Stimulated activated CD8-positive, alpha-beta memory T cell treated with anti-CD3 and anti-CD28 coated beads, Interleukin-4, amount 100 ng/mL, for 48 hours (primary cell): ENCODE measurements at places on chromosomes 4 and X.
A peak's percentile ranks its signal among the peaks of the same experiment; 100 is the strongest.

DNA sequence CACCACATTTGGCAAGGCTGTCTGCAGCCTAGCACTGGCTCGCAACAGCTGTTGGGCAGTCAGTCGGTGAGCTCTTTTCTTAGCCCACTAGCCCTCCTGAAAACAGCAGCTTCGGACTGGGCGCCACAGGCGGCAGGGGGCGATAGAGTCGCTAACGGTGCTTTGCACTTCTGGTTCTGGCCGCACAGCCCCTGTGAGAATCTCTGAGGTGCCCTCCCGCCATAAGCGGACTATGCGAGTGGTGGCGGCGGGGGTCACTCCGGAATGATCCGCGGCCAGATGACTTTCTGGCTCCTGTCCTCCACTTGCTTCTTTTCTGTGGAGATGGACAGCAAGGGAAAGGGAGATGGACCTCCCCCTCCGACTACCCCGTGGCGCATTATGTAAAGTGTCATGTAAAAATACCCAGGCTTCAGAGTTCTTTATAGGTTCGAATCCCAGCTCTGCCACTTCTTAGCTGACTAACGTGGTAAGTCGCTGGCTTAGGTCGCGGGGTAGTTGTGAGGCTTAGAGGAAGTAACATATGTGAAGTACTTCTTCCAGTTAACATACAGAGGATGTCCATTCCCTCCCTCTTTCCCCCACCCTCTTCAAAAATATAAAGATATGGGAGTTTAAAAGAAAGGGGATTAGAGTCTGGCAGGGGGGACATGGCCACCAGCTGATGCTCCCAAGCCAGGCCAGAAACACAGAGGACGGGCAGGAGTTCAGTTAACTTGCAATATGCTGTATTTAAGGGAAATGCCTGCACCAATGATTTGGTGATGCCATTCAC is 11.0 kb downstream of the ARHGAP36 start:
- DNase-seq, result peak; percentile 49

DNA sequence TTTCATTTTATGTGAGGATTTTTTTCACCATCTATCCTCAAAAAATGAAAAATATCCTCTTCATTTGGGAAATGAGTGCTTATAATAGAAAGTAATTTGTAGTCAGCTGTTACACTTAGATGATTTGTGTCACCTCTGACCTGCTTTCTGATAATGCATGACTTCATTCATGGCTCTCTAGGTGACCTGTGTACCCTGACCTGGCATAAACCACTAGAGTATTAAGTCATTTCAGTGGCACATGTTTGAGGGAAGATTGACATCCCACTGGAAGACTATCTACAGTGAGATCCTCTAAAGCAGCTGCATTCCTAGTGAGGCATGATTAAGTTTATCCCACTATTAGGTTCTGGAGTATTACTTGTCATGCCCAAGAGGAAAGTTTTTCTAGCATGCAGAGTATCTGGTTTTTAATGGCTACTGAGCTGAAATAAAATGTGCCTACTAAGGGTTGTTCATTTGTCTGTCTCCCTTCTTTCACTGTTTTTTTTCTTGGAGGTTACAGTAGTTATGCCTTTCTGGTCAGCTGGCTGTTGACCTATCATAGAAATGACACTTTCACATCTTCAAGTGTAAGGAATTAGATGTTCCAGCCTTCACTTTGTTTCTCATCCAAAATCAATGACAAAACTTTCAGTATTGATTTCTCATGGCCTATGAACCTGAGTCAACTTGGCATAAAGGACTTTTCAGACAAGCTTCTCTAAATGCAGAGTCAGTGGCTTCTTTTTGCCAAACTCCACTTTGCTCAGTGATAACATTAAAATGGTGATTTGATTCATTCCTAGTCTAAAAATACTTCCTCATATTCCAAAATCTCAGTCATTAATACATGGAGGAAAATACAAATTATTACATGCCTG is 33.1 kb downstream of the TET2 start:
- no peak for DNase-seq

GRCh38 chrX:139881130-139881529 is 51.7 kb downstream of the ATP11C start:
- DNase-seq, result no peak

DNA sequence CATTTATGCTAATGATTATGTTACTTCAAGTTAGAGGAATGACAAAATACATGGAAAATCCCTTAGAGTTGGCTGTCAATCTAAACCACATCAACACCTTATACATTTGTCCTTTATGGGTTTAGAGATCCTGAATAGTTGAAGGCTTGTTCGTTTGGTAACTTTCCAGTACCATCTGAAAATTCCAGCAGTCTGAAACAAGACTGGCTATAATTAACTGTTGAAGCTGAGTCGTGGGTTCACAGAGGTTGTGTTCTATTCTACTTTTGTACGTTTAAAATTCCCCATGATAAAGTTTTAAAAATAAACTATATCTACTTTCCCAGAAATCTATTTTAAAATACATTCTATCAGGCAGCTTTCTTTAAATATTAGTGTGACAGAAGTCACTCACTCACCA is 73.0 kb downstream of the USP46 start:
- DNase-seq, result no peak

- no peak for DNase-seq
Measured at GRCh38 chr4:161256716-161257115, 907.1 kb downstream of the FSTL5 start.

GRCh38 chrX:143701460-143701859 is 19.1 kb downstream of the SPANXN2 start:
- DNase-seq, result no peak

GRCh38 chr4:113437129-113437528 is 324.4 kb downstream of the CAMK2D start:
- DNase-seq, result no peak

DNA sequence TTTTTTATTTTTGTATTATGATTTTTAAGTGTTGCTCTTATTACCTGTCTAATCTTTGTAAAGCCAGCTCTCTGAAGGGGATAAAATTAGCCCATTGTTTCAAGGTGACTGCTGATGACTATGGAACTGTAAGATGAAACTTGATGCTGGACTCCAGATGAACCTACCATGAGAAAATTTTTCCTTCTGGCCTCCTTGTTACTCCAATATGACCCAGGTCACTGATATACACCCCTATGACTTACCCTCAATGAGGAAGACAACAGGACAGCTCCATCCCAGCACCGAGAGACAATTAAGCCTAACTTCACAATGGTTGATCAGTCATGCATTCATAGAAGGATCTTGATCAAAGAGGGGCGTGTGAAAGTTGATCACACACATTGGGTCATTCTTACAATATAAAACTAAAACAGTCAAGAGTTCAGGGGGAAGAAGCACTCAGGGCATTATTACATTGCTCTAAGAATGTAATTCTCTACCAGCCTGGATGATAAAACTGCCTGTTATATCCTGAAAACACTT is 230.8 kb upstream of the AGTR2 start:
- no peak for DNase-seq

DNA sequence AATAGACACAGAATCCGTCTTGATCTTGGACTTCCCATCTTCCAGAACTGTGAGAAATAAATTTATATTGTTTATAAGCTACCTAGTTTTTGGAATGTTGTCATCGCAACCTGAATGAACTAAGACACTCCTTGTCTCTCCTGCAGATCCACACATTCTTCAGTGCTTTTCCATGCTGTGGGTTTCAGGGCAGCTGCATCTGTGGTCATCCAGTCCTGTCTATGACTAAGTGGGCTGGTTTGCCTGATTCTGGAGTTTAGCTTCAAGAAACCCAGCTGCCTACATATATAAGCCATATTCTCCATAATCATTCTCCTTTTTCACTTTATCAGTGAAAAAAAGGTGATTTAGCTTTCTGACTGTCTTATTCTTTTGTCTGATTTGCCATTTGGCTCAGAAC is 170.3 kb upstream of the KIT start:
- DNase-seq, result no peak

DNA sequence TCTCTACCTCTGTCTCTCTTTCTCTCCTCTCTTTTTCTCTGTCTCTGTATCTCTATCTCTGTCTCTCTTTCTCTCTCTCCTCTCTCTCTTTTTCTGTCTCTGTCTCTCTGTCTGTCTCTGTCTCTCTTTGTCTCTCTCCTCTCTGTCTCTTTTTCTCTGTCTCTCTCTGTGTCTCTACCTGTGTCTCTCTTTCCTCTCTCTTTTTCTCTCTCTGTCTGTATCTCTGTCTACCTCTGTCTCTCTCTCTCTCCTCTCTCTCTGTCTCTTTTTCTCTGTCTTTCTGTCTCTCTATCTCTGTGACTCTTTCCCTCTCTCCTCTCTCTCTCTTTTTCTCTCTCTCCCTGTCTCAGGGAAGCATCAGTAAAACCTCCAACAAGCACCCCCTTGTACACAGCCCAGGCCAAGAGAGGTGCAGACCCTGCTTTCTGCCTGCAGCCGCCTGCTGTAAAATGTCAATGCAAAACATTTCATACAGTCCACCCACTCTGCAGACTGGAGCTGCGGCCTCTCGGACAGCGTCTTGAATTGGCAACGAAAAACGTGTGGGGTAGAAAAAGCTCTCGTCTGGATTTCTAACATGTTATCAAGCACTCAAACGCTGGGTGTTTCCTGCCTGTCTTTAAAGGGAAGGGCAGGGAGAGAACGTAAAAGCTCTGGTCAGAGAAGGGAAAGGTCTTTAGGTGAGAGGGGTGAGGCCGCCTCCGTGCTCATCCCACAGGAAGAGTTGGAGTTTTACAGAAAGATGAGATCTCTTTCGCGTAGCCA is 3.7 kb upstream of the SHOX start:
- DNase-seq, result no peak

- DNase-seq, result no peak
Measured at GRCh38 chr4:15153662-15154061, 151.4 kb downstream of the CPEB2 start.
